T-helper 2 cell (primary cell): ENCODE measurements at places on chromosomes 7 and 10.

DNA sequence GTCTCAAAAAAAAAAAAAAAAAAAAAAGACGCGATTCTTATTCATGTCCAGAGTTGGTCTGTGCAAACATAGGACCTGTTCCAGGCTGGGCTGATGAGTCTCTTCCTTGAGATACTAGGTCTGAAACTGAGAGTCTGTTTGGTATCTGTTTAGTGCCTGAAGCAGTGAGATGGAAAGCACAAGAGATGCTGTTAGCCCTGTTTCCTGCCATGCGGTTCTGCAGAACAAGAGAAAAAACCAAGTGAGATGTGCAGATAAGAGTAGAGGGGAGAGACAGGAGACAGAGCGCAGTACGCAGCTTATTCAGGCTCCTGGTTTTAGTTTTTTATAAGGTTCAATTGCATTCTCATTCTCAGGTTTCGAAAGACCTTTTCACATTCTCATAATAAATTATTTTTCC, 85.8 kb upstream of the PRKCQ start:
- DNase-seq = no peak

DNA sequence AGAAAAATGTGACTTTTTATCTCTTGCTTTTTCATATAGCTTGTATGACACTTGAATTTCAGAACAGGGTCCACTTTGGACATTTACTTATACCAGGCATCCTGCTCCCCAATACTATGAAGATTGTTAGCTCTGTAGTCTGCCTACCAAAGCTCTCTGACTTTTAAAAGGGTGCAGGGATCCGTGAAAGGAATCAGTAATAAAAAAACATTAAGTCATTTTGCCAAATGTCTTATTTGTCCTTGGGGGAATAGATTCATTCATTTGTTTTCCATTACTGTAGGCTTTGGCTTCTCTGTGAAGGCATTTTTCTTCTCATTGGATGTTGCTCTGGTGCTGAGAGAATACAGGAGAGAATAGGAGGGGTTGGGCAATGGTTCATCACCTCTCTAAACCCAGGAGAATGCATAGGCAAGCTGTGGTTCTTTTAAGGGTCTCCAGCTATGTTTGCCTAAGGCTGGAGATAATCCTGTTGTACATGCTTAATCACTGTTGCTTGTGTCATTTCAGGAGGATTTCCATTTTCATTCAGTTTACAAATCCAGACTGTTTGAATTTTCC, 103.5 kb downstream of the SRI start:
- DNase-seq = no peak

DNA sequence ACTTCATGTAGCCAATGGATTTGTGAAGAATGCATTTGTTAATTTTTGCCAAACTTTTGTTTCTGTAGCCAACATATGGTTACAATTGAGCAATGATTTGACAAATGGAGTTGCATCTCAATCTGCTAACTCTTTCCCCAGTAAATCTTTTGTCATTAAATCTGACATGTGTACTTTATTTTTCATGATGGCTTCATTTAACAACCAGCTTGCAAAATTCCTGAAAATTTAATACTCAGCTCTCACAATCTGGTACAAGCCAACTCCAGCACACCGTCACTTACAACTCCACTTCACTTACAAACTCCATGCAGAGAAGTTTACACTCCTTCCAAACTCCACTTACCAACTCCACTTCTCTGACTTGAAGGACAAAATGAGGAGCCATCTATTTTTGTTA, 26.5 kb upstream of the HIBADH start:
- DNase-seq = no peak

- DNase-seq = no peak
Measured at GRCh38 chr7:122188785-122189184, 44.7 kb upstream of the AASS start.

- DNase-seq = no peak
Measured at GRCh38 chr7:107359520-107360316, 110.1 kb upstream of the GPR22 start.

GRCh38 chr7:27173956-27174873, at the start of gene HOXA10:
HOXA10 (minus strand) TSS chr7:27174320; CDS start chr7:27174306, 14 bp downstream.
- DNase-seq = no peak
